Jurkat, Clone E6-1 (cell line): ENCODE measurements at places on chromosomes 13 and 19.

- no peak for DNase-seq
Observed at GRCh38 chr19:12789904-12790619, 1.2 kb upstream of the JUNB start.

GRCh38 chr19:49533551-49534488 is 6.0 kb downstream of the RCN3 start:
- no peak for DNase-seq

GRCh38 chr19:55090564-55090963 is 14.9 kb downstream of the EPS8L1 start:
- DNase-seq = no peak

- DNase-seq = no peak
Observed at GRCh38 chr13:51793570-51794271, 10.2 kb downstream of the DHRS12 start.

- DNase-seq = no peak
Observed at GRCh38 chr19:3250675-3251074, 26.2 kb downstream of the CELF5 start.

- DNase-seq = no peak
Observed at GRCh38 chr13:108376308-108376707, 106.8 kb downstream of the TNFSF13B start.

- DNase-seq = no peak
Observed at GRCh38 chr19:19630062-19630414, 2.0 kb upstream of the LPAR2 start.

GRCh38 chr19:50673118-50673517 is 23.9 kb downstream of the C19orf81 start:
- DNase-seq = no peak

GRCh38 chr19:17706750-17707181 is 12.5 kb upstream of the MAP1S start:
- no peak for DNase-seq

DNA sequence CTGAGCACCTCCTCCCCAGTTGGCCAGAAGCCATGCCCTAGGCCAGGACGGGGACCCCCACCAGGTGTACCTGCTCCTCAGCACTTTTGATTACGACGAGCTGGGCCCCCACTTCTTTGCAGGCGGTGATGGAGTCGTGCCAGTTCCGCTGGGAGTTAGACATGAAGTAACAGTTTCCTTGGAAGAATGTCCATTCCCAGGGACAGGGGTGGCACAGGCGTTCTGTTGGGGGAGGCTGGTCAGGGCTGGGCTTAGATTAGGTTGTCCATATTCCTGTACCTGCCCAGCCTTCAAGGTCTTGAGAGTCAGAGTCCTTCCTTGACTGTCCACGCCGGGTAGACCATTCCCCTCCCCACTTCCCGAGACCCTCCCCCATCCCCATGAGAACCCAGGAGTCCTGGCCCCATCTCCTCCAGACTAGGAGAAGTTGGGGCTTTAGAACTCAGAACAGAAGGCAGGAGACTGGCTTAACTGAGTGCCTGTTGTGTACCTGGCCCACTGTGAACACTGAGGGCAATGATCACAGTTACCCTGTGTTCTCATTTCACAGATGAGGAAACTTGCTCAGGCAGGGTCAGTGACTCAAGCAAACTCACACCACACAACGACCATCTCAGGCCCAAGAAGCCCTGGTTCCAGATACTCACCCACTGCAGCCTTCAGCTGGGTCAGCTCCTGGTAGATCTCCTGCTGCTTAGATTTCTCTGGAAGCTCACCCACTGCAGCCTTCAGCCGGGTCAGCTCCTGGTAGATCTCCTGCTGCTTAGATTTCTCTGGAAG is 2.3 kb downstream of the CD209 start:
- DNase-seq = no peak

DNA sequence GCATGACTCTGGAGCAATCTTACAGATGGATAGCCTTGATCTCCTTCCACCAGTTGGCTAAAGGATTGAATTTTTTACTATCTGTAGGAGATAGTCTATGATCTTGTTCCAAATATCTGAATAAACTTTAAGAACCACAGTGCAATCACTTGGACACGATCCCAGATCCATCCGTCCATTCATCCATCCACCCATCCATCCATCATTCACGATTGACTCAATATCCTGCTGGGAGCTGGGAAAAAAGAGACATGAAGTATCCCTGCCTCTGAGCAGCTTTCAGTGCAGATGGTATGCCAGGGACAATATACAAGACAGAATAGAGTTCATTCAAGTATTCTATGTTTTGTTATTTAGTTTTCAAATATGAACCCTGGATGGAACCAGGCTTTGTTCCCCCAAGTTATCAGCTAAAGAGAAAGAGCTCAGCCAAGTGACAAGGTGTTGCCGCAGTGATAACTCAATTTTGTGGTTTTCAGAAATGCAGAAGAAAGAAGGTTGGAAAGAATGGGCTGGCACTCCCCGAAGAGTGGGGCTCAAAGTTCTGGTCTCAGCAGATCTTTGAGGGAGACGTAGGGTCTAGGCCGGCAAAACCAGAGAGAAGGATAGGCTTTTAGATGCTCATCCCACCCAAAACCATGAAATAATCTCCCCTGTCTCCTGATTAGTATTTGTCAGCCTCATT is 66.3 kb downstream of the IRS2 start:
- DNase-seq = no peak

DNA sequence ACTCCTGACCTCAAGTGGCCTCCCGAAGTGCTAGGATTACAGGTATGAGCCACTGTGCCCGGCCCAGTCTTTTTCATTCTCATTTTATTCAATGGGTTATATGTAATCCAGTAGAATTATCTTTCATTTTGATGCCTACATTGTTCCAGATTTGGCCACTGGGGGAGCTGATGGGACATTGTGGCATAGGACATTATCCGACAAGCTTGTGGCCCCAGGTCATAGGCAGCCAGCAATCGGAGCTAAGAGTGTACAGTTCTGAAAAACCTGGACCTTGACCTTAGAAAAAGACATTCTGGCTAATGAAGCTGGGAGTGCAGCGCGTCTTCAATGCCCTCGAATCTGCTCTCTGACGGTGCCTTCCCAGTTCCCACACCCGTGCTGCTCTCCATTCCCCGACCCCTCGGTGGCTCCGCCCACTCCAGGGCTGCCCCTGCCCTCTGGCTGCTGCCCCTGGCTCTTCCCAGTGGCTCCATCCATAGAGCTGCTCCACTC is 108.7 kb downstream of the TEX29 start:
- DNase-seq = peak; percentile 28

GRCh38 chr13:81927347-81927746 is 1586.4 kb upstream of the SPRY2 start:
- no peak for DNase-seq

DNA sequence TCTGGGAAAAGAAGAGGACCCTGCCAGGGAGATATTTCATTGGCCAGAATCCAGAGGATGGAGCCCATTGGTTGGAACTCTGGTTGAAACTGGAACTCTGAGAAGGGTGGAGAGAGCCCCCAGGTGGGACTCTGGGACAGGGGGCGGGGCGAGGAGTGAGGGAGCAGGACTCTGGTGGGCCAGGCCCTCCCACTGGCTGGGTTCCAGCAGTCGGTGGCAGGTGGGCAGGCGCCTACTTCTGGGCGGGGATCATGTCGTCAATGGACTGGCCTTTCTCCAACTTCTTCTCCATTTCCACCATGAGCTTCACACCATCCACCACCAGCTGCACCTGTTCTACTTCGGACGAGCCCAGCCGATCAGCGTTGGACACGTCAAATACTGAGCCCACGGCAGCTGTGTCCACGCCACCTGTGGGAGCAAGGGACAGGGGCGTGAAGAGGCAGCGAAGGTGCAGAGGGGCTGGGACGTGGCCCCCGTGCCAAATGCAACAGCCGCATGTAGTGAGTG is 16.1 kb downstream of the CKM start:
- no peak for DNase-seq

- DNase-seq = no peak
Observed at GRCh38 chr19:4090356-4091220, 23.9 kb upstream of the ZBTB7A start.

- no peak for DNase-seq
Observed at GRCh38 chr19:4061178-4061682, 5.5 kb downstream of the ZBTB7A start.

DNA sequence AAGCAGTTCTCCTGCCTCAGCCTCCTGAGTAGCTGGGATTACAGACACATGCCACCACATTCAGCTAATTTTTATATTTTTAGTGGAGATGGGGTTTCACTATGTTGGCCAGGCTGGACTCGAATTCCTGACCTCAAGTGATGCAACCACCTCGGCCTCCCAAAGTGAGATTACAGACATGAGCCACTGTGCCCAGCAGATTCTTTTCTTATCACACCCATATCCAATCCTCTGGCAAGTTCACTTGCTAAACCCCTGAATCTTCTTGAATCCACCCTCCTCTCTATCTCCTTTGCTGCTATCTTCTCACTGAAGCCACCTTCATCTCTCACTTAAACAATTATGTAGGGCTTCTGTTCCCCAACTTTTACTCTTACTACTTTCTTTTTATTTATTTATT is 17.5 kb downstream of the TMEM143 start:
- no peak for DNase-seq

GRCh38 chr19:4910594-4911281 is 1.4 kb downstream of the UHRF1 start:
- DNase-seq = peak; percentile 48

- no peak for DNase-seq
Observed at GRCh38 chr19:38632476-38633213, 13.7 kb downstream of the EIF3K start.

- DNase-seq = no peak
Observed at GRCh38 chr13:25816239-25816638, 235.6 kb downstream of the SHISA2 start.

DNA sequence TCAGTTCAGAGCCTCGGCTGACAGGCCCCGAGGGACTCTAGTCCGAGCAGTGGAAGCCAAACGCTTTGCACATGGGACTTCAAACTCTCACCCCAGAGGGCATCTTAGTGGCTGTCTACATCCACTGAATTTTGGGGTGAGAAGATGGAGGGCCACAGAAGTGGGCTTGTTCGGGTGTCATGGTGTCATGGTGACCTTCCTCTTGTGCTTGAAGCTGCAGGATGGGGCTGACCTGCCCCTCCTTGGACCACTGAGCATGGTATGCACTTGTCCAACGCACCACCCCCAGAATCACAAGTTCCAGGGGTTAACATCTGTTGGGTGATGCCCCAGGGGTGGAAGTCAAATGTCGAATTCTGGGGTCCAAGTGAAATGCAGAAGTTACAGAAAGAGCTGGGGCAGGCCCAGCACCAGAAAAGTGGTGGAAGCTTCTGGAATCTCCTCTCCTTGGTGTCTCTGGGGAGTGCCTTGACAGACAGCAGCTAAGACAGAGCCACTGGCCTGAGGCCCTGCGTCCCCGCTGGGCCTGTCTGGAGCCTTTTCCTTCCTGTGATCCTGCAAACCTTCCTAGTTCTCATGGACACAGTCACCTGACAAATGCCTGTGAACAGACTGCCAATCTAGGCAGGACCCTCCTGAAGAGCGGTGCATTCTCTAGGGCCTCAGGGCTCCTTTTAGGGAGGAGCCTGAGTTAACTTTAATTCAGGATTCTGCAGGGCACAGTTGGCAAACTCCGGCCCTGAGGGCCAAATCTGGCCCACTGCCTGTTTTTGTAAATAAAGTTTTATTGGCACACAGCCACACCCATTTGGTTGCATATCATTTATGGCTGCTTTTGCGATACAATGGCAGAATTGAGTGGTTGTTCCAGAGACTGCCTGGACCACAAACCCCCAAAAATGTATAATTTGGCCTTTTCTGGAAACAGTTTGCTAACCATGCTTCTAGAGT is 65.1 kb upstream of the RANBP3 start:
- DNase-seq = no peak

GRCh38 chr19:29771708-29772414 is 39.9 kb upstream of the CCNE1 start:
- no peak for DNase-seq

DNA sequence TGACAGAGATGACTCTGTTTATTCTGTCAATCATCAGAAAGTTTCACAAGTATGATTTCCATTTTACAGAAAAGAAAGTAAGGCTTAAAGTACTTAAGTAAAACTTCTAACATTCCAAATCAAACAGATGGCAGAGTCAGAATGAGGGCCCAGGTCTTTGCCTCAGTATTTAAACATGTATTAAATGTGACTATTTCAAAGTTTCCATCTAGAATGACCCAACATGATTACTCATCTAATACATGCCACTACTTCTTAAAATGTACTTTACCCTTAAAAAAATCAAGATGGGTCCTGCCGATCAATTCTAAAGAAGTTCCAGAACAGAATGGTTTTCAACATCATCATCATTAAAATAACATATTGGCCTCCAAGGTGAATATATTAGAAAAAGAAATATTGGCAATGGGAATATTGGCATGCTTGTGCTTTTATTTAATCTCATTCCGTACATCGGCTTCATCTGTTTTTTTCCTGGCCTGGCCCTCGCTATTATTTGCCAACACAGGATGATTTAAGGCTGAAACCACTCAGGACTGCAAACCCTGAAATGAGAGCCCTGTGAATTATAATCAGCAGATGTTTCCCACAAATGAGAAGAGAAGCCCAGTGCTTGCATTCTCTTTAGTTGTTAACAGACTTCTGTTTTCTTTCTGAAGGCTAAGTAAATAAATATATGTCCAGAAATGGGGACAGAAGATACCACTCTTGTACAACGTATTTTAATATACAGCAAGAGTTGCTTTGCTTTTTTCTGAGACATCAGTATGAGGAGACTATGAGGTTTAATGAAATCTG is 340.0 kb downstream of the DNAJC15 start:
- DNase-seq = no peak

DNA sequence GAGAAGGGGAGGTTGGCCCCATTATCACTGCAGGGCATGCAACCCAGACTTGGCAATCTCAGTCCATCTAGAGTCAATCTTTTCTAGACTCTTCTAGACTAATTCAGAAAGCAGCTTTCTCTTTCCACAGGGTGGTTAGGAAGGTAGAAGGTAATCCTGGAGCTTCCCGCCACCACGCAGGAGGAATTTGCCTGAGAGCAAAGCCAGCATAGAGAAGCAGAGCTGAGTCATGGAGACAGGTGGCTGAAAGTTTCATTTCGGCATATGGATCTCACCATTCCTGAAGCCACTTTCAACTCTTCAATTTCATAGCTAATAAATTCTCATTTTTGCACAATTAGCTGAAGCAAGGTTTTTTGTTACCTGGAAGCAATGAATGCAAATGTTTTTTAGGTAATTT is 29.0 kb upstream of the FFAR2 start:
- DNase-seq = no peak

DNA sequence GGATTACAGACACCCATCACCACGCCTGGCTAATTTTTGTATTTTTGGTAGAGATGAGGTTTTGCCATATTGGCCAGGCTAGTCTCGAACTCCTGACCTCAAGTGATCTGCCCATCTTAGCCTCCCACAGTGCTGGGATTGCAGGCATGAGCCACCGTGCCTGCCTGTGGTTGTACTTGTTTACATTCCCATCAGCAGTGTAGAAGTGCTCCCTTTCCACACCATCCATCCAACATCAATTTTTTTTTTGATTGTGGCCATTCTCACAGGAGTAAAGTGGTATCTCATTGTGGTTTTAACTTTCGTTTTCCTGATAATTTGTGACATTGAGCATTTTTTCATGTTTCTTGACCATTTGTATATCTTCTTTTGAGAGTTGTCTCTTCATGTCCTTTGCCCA is 1019.4 kb upstream of the SLC10A2 start:
- no peak for DNase-seq
